Sciatic nerve (tissue), 2 donors: ENCODE measurements at places on chromosomes 12 and 14. TPM values are rescaled to one million over a fixed set of nuclear protein-coding genes. Genes with fewer than 3 reads are reported as not detected.

The ETFBKMT gene
- 5.8 TPM for total RNA-seq

The NYNRIN gene
- total RNA-seq = 20.0 TPM

The IL26 gene
- total RNA-seq = not detected

The OR6C2 gene
- not detected for total RNA-seq

The APOF gene
- total RNA-seq = not detected

The ABCC9 gene
- 45.6 TPM for total RNA-seq

The YY1 gene
- 59.9 TPM for total RNA-seq

The CELA1 gene
- not detected for total RNA-seq

The ZDHHC22 gene
- not detected for total RNA-seq

The DPPA3 gene
- not detected for total RNA-seq

The FAIM2 gene
- 107 TPM for total RNA-seq

The CHFR gene
- 45.5 TPM for total RNA-seq

The REP15 gene
- total RNA-seq = 1.2 TPM

DNA sequence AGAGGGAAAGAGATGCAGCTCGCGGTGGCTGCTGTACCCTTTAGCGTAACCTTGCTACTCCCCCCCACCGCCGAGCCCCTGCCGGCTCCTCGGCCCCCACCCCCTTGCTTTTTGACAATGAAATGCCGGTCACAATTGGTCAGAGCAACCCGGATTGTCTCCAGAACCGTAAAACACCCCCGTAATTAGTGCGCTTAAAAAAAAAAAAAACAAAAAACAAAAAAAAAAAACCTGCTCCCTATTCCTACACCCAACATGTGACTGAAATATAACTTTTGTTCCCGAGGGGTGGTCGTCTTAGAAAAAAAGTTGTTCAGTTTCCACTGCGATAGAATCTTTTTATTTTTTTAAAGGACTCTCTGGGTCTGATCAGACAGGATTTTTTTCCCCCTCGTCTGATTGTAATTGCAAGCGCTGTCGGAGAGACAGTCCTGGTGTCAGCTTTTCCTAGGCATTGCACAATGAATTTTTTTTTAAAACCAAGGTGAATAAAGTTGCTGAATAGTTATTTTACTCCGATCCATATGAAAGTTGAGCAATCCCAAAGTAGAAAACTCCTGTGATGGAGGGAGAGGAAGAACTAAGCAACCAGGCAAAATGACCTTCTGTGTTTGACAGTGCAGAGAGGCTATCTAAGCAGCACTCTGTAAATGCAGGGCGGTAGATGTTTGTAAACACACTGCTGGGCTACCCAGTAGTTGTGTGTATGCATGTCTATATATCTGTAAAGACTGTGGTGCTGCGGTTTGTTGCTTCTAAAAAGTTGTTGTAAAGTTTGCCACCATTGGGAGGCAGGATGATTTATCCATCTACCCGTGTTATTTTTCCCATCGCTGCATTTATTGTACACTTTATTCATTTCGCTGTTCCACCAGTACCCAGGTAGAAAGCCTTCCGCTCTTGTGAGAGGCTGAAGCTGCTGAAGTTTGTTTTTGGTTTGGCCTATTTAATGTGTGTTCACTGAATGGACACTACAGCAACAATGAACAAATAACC is 1.1 kb downstream of the ETV6 start:
- peak; percentile 64 for DNase-seq

DNA sequence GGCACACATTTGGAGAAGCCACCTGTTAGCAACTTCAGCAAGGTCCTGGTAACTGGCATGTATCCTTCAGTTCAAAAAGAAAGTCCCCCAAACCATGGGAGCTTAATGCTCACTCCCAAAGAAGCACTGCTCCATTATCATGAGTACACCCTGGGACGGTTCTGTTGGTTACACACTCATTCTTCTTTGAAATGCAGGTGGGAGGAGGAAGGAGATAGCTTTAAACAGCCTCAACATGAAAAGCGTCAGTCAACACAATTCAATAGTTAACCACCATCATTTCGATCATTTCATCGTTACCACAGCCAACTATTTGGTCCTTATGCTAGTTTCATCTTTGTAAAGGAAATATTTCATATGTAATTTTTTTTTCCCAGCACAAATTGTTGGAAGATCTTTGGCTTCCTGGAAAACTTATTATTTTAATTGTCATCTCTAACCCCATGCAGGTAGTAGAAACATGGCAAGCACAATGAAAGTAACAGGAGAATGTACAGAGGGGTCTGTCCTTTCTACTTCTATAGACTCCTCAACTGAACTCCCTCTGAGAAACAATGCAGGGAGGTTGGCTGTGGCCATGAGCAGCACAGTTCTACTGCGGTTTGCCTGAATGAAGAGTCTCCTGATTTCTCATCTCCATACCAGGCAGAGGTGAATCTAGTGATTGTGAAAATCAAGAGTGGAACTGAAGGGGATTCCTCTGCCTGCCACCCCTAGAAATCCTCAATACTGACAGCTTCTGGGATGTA is 196.4 kb upstream of the FOXN3 start:
- no peak for DNase-seq

DNA sequence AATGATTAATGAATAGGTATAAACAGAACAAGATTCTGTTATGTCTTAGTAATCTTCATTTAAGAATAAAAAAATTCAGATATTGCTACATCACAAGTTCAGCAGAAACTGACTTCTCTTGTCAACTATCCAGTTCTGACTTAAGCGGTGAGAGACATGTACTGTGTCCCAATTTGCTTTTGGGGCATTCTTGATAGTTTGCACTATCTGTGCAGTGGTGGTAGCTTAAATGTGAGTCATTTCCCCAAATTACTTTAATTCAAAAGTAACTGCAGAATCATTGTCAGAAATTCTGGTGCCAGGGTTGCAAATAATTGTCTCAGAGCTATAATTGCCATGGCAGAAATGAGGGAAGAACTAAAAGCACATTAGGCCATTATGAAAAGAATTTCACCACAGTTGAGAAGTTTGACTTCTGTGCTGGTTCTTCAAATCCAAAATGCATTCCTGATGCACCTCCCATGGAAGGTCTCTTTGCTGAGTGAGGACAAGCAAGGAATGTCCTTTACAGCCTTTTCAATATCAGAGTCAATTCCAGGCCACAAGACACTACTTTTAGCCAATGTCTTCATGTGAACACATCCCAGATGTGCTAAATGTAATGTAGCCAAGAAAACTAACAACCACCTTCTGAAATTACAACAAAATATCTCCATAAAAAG is 304.7 kb downstream of the SSPN start:
- no peak for DNase-seq

- DNase-seq = no peak
These were observed 666.2 kb upstream of the FBXO33 start for GRCh38 chr14:40098468-40098867.

DNA sequence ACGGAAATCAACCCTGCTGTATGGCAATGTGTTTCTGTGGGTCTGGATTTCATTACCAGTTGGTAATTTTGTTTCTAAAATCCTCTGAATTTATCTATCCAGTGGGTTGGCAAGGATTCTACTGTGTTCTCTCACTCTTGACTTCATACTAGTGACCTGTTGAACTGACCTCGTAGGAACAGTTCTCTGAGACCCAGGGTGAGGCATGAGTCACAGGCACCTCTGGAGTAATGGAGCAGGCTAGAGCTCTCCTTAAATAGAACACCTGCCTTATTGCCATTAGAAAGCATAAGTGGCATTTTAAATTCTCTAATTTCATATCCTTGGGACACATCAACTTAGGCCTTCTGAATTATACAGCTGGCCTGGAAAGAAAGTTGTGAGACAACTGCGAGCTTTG is 258.3 kb upstream of the NAV3 start:
- no peak for DNase-seq

DNA sequence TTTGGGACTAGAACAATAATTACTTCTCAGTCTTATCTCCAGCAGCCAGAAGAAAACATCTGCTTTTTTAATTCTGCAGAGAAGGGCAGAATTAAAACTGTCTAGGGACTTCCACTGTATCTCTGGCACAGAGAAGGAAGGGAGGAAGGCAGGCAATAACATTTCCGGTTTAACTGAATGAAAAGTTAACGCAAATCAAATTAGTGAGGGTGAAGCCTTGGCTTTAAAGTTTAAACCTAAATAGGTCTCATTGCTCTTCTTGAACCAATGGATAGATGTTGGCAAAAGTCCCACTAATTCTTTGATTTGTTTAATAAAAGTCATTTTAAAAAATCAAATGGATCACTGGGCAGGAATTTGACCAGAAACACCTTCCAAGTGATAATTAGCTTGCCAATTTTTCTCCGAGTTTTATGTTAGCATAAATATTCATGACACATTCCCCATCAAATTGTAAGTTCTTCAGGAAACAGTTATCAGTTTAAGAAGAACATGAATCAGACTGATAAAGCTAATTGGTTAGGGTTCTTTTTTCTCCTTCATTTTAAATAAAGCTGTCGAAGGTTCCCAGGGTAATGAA is 181.9 kb downstream of the SLC15A5 start:
- no peak for DNase-seq

GRCh38 chr14:26427097-26427496 is 170.7 kb downstream of the NOVA1 start:
- peak; percentile 55 for DNase-seq

DNA sequence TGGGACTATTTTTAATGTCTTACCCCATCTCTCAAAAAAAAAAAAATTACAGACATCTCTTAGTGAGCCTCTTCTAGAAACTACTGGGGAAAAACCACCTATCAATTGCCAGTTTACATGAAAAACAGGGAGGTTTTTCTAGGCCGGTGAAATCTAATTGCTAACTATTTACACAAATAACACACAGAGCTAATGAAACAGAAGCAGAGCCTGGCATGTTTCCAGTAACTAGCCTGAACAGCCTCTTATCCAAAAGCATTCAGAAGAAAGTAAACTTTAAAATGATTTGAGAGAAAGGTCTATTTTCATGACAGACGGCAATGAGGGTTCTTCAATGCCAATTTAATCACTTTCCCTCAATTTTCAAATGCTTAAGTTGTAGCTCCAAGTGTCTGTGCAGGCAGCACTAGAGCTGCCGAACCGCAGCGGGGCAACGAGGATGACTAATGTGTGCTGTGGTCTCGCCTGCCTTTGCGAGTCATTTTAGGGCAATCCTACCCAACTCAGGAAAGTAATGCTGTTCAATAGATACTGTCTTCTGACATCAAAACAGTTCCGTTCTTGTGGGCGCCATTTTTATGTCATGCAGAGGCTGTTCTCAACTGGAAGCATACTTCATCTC is 84.6 kb downstream of the SETD3 start:
- no peak for DNase-seq

- DNase-seq = no peak
These were observed 173.8 kb downstream of the AEBP2 start for GRCh38 chr12:19613051-19613535.

GRCh38 chr12:109553906-109554500 is 19.3 kb downstream of the MMAB start:
- DNase-seq = no peak

DNA sequence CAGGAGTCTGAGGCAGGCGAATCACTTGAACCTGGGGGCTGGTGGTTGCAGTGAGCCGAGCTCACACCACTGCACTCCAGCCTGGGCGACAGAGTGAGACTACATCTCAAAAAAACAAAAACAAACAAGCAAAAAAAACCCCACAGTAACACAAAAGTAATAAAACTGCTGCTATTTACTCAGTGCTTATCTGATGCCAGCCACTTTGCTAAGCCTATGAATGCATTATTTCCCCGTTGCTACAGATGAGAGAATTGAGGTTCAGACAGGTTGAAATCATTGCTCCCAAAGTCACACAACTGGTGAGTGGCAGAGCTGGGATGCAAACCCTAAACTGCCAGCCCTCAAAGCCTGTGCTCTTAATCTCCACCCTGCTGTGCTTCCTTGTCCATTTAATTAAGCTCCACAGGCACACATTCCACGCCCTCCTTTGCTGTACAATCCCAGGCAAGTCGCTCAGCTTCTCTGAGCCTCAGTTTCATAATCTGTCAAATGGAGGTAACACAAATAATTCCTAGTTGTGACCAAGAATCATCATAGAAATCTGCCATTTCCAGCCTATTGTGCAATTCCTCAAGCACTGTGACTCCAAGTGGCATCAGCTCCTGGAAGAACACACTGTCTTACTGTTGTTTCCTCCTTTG is 5.7 kb upstream of the OAS3 start:
- DNase-seq = no peak

DNA sequence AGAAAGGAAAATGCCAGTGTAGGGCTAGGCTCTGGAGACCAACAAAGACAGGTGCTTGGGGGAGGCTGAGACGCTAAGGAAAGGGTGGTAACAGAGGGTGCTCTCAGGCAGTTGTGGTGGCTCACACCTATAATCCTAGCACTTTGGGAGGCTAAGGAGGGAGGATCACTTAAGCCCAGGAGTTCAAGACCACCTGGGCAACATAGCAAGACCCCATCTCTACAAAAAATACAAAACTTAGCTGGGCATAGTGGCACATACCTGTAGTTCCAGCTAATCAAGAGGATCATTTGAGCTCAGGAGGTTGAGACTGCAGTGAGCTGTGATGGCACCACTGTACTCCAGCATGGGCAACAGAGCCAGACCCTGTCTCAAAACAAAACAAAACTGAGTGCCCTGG is 12.4 kb downstream of the REM2 start:
- no peak for DNase-seq
